Fibroblast of the conjunctiva (primary cell): ENCODE measurements at places on chromosomes 1 and 21.

DNA sequence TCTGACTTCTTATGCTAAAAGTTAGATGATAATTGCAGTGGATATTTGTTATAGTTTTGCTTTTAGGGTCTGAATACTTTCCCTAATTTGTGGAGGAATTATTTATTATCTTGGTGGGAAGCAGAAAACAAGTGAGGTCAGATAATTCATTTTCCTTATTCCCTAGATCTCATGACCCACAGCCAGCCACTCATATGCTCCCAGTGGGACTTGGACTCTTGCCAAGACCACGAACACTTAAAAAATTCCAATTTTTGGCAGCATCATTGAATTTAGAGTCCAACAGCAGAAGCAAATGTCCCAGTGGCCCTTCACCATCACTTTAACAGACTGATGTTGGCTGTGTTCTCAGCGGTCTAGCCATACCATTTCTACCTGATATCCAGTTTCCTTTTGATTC, 204.2 kb downstream of the HMCN1 start:
- no peak for DNase-seq

GRCh38 chr21:39208624-39209333, 25.5 kb upstream of the PSMG1 start:
- no peak for DNase-seq

- DNase-seq: no peak
Measured at GRCh38 chr1:175317309-175317708, 124.7 kb upstream of the KIAA0040 start.

DNA sequence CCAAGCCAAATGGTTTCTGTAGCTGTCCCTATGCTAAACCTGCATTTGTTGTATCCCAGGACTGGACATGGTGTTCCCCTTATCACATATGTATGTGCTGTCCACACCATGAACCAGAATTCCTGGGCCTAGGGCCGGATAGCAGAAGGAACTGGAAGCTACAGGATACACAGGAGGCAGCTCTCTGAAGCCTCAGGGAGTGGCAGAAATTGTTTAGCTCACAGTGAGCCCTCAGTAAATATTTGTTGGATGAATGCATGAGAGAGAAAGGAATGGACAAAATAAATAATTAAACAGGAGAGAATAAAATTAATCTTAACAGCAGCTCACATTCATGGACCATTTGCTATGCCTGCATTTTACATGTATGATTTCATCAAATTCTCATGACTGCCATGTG, 2.1 kb downstream of the NIPAL3 start:
- no peak for DNase-seq
